ENCODE measurements at places on chromosomes 2 and 18.

- DNase-seq: no peak
Measured at GRCh38 chr2:101679801-101680487, 17.6 kb upstream of the MAP4K4 start.

DNA sequence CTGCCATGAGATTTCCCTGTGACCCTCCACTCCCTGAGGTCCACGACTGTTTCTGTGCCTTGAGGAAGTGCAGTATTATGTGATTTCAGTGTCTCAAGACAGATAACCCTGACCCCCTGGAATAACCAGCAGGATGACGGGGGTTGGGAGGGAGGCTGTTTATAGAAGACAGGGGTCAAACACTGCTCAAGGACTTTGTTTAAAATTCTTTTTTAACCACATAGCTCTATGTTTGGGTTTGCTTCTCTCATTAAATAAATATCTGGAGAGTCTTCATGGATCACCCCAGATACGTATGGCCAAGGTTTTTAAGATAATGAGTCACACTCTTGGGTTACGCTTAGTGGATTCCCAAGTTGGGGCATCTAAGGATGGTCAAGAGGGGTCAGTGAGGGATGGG, 523.8 kb upstream of the TNP1 start:
- no peak for DNase-seq

GRCh38 chr2:168667156-168667555, 135.3 kb upstream of the NOSTRIN start:
- no peak for DNase-seq

DNA sequence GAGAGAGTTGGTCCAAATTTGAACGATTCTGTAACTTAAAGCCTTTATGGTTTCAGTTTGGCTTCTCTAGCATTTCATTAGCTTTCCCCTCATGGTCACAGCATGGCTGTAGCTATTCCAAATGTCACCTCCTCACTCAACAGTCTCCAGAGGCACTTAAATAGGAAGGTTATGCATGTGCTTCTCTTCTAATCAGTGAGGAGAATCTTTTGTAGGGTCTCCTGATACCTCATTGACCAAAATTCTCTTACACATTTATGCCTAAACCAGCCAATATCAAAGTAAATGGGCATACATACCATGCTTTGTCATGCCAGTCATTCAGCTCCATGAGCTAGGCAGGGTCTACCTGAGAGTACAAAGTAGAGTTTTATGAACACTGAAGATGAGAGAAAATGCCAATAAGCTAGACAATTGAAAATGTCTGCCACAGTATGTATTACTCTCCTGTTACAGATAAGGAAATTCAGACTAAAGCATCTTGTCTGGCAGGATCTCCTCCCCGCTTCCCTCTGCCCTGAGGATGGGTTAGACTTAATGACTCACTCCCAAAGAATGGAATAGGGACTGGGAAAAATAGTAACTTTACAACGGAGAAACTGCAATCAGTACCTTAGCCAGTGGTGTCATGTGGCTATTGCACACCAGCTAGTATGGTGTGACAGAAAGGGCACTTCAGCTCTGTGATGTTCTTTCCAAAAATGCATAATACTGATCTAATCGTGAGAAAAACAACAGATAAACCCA, 15.4 kb downstream of the DSG2 start:
- DNase-seq: no peak

DNA sequence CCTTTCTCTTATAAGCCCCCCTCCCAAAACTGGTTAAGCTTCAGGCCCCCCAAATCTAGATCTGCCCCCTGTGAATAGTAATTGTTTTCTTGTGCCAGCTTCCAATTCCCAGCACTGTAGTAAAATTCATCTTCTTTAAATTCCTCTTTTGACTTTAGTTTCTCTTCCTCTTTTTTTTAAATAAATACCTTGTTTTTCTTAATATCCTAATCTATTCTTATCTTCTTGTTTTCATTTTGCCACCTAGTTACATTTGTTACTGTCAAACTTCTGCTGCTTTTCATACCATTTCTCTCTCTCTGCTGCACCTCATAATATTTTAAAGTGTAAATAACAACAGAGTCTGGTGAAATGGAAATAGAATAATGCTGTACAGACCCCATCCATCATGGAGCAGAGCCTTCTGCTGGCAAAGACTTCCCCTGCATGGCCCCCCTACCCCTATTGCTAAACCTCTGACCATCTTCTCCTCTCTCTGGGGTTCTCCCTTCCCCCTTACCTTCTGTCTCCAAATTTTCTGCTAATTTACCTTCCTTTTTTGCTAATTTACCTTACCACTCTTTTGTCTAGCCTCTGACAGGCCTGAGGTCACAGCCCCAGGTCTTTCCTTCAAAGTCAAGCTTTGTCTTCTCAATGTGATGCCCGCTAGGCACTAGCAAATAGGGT, 94.9 kb upstream of the PAPOLG start:
- no peak for DNase-seq

Measured in stimulated activated CD8-positive, alpha-beta memory T cell treated with anti-CD3 and anti-CD28 coated beads, Interleukin-2, amount 100 ng/mL, for 1 hour (primary cell).